ENCODE measurements at places on chromosomes 5 and 9.

DNA sequence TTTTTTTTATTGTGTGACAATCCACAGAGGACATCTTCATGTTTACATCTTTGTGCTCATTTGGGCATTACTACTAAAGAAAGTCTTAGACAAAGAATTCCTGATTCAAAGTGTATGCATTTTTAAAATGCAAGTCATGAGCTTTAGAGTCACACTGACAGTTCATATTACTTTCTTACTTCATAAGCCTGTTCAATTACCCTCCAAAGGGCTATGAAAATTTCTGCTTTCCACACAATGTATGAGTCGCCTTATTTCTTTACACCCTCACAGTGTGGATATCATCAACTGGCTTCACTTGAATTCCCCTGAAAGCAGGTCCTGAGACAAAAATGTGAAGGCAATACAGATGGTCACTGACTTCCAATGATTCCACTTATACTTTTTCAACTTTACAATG lies 280.4 kb upstream of the PTGER4 start:
- DNase-seq: no peak

- no peak for DNase-seq
Measured at GRCh38 chr5:160023007-160023907, 14.3 kb downstream of the TTC1 start.

GRCh38 chr5:1324719-1325190 lies 20.1 kb downstream of the CLPTM1L start:
- DNase-seq: no peak

DNA sequence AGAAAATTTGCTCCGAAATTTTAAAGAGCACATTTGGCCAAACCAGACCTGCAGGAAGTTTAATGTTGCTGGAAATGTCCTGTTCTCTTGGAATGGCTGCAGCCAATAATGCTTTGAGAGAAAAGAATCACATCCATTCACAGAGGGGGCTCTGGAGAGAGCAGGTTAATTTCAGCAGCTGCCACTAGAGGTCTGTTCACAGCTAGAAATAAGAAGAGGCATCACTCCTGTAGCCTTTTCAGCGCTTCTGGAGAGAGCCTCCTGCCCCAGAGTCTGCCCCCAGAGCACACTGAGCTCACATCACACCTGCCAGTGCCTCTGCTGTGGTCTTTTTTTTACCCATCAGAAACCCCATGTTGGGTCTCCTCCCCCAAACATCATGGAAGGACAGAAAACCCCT lies 124.8 kb upstream of the RAD23B start:
- DNase-seq: no peak

- DNase-seq: no peak
Measured at GRCh38 chr5:88399561-88399960, 130.9 kb upstream of the TMEM161B start.
